ENCODE measurements at places on chromosomes 11 and 22. TPM values are rescaled to one million over a fixed set of nuclear protein-coding genes. Genes with fewer than 3 reads are reported as not detected.

- DNase-seq, result no peak
Measured at GRCh38 chr11:47148903-47149531, 27.7 kb downstream of the ARFGAP2 start.

DNA sequence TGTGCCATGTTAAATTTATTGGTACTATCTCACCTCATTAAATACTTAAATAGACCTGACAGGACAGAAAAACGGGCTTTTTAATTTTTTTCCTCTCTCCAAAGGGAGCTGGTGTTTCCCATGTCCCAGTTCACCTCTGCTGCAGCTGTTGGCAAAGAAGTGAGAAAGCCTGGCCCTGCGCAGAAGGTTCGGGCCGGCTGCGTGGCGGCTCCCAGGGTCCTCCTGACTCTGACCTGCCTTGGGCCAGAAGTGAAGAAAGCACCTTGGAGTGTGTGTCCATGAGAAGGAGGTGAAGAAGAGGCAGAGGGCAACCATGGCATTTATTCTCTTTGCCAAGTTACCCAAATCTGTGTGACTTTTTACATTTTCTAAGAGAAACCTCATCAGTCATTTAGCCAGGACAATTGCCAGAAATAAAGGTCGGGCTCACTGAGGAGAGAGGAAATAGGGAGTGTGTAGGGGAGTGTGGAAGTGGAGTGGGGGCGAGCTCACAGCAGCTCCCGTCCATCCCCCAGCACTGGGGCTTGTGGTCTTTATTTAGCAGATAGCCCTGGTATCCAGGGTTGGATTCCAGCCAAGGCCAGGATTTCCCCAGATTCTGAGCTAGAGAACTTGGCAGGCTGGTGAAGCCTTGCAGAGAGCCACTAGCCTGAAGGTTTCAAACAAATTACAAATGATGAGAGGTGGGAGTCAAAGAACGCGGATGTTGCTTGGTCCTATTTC, 102.4 kb upstream of the CADM1 start:
- DNase-seq, result no peak

- no peak for DNase-seq
Measured at GRCh38 chr11:66015454-66015881, 3.7 kb downstream of the CST6 start.

- DNase-seq, result no peak
Measured at GRCh38 chr22:46237453-46238124, 12.5 kb downstream of the CDPF1 start.

DNA sequence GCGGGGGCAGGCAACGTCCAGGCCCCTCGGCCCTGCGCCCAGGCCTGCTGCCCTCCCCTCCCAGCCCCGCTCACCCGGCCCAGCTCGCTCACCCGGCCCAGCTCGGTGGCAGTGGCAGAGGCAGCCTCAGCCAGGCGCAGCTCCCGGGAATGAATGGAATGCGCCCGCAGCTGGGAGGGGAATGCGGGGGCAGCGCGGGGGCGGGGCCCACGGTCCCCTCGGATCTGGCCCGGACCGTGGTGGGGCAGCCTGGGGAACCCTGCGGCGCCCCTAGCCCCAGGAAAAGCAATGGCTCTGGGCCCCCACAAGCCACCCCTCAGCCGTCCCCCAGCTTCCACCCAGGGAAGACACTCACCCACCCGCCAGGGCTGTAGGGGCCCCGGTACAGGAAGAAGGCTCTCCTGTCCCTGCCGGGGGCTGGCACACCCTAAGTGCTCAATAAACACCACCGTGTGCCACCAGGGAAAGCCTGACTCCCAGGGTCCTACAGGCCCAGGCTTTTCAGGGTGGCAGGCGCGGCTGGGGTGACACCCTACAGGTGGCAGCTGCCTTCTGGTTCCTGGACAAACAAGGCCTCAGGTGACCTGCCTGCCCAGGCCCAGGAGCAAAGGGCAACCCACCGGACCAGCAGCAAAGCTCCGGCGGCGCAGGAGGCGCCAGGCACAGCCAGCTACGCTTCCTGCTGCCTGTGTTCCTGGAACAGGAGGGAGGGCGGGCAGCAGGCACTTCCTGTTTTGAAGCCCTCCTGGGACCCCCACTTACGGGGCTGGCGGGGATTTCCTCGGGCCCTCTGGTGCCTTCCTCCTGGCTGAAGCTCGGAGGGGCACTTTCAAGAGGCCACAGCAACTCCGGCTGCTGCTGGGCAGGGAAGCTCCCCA, 13.8 kb downstream of the PLXNB2 start:
- peak; percentile 56 for DNase-seq

- DNase-seq, result no peak
Measured at GRCh38 chr22:35431483-35432227, 31.7 kb downstream of the MCM5 start.

DNA sequence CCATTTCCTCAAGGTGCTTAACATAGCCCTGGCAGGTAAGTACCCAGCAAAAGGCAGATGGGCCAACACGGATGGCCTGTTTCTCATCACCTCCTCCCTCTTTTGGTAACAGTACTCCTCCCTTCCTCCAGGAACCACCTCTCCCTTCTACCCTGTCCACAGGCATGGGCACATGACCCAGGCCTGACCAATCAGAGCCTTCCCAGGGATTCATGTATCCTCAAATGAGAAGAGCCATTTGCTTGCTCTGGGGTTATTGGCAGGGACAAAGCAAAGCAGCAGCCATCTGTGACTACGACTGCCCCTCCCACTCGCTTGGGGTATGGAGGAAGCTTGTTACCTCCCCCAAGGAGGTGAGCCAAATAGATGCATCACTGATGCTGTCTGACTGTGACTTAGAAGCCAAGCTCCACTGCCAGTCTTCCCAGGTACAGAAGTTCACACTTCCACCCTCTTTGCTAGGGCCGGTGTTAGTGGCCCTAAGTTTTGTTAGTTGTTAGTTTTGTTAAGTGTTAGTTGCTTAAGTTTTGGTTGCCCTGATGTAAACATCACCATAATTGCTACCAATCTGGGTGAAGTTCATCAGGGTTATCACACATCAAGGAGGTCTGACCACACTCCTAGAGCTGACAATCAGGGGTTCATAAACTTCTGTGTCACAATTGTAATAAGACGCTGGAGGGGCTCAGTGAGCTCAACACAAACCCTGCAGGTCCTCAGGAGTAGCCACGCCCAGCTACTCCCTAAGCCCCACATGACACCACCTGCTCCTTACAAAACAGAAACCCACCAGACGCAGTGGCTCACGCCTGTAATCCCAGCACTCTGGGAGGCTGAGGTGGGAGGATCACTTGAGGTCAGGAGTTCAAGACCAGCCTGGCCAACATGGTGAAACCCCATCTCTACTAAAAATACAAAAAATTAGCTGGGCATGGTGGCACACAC, 57.3 kb downstream of the ARFGAP3 start:
- no peak for DNase-seq

DNA sequence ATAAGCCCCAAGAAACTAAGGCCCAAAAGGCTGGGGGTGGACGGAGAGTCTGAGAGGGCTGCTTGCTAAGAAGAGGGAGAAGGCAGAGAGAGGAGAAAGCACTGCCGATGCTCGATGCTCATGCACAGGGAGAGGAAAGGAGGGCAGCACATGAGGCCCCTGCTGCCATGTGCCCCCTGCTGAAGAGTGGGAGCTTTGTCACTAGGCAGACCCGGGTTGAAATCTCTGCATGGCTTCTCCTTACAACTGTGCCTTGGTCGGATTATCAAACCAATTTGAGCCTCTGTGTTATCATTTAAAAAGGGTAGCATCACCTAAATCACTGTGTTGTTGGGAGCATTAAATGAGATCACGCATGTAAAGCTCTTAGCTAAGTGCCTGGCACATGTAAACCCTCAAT, 330.5 kb downstream of the NXPE2 start:
- DNase-seq, result no peak

DNA sequence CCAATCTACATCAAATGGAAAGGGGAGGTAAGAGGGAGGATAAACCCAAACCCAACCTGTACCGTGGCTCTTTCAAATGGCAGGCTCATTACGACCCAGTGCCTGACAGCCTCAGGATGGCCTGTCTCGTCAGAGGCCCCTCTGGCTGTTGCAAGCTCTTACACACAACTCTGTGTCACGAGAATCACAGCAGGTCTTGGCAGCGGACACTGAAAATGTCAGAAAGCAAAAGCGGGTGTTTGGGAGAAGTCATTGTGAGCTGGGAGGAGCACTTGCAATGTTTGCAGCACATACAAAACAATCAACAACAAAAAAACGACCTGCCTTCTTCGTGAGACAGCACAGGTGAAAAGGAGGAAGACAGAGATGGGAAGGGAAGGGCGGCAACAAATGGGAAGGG, 248.1 kb downstream of the OPCML start:
- DNase-seq, result no peak

- no peak for DNase-seq
Measured at GRCh38 chr11:86987679-86988078, 32.5 kb upstream of the FZD4 start.

DNA sequence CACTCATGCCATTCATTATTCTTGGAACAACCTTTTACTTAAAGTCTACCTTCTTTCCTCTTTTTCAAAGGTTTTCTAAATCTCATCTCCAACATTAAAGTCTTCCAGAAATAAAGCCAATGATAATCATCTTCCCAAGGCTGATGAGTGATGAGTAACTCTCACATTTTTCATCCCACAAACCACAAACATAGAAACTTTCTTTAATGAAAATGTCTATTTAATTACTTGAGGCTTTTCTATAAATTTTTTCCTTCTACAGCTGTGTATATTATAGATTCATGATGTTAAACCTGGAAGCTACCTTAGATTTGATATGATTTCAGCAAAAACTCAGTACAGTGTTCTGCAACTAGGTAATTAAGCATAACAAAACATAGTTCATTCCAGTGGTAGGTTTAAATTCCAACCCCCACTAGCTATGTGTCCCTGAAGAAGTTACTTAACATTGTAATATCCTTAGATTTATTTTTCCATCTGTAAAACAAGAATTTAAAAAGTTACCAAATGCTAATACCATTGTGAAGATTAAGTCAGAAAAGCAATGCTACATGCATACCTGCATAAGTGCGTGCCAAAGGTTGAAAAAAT, 845.4 kb downstream of the KCNA4 start:
- DNase-seq, result no peak

DNA sequence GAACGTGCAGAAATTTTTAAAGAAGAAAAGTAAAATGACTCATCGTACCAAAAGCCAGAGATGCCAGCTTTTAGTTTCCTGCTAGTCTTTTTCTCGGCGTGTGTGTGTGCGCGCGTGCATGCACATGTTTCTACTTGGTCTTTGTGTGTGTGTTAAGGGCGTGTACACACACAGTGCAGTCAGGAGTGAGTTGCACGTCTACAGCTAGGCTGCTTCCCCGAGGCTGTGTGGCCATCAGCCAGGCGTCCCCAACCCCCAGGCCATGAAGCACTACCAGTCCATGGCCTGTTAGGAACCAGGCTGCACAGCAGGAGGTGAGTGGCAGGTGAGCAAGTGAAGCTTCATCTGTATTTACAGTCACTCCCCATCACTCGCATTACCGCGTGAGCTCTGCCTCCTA, 36.4 kb downstream of the KCNQ1 start:
- DNase-seq, result no peak

GRCh38 chr11:112858289-112859023, 102.8 kb upstream of the NCAM1 start:
- no peak for DNase-seq

- DNase-seq, result no peak
Measured at GRCh38 chr11:67436459-67437081, 912 bp downstream of the PTPRCAP start.

- DNase-seq, result no peak
Measured at GRCh38 chr11:12372111-12372510, 5.3 kb upstream of the PARVA start.

DNA sequence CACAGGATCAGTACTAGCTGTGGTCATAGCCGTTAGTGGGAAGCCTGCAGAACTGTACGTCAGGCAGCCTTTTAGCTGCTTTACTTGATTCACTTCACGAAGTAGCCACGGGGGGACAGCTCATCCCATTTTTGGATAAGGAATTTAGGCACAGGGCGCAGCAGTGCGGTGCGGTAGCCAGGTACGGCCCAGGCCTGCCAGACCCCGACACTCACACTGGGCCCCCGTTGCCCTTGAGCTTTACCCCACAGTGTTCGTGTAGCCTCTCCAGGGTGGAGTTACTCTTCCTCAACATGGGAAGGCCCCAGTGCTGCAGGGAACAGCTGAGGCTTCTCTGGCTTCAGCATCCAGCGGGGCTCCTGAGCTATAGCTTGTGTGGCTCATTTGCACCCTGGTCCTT, 59.4 kb downstream of the SBF1 start:
- DNase-seq, result no peak

DNA sequence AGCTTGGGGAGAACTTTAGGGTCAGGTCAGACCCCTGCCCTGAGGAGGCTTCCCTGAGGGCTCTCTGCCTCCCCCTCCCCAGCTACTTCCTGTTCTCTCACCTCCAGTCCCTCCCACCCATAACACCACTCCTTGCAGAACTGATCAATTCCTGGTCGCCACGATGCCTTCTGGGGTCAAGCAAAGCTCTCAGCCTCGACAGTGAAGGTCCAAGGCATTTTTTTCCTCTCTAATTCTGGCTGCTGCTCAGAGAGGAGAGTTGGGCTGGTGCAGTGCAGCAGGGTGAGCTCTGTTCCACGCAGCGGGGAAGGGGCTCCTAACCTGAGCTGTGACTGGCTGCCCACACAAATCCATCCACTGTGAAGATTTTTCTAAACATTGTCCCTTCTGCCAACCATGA, 628.4 kb downstream of the BRD1 start:
- DNase-seq, result no peak

- no peak for DNase-seq
Measured at GRCh38 chr11:83982825-83983224, 696.7 kb upstream of the CCDC90B start.

DNA sequence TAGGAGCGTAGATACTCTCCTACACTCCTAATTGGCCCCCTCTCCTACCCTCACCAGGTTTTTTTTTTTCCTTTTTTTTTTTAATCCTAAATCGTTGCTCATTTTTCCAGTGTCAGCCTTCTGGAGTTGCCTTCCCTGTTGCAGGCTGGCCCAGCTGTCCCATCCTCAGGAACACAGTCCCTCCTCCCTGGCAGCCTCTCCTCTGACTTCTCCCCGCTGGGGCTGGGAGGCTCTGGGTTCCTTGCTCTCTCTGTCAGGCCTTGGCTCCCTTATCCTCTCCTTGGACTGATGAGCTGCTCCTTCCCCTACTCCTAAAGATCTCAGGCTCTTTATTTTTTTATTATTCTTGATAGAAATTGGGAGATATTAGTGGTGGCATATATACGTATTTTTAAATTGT, 62.2 kb downstream of the PKNOX2 start:
- DNase-seq, result no peak

DNA sequence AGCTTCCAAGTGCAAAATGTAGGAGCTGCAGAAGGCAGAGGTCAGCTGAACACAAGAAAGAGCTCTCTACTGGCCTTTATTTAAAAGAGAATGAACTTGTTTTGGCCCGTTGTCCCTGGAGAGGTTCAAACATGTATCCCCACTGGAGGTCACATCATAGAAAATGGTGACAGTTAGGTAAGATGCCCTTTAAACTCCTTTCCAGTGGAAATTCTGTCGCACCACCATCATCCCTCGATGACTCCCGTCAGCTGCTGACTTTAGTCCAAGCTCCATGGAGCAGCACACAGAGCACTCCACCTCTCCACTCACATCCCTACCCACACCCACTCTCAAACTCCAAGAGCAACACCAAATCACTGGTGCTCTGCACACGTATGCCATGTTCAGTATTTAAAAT, 15.2 kb upstream of the P4HA3 start:
- DNase-seq, result no peak

OR10A2 gene
- total RNA-seq, result not detected

OTOG gene
- not detected for total RNA-seq

FERMT3 gene
- total RNA-seq, result 47.2 TPM

LRRC74B gene
- total RNA-seq, result not detected

ZBTB16 gene
- 8.9 TPM for total RNA-seq

MISFA gene
- total RNA-seq, result not detected

ACR gene
- 0.17 TPM for total RNA-seq

NTM gene
- 0.08 TPM for total RNA-seq

MEI1 gene
- 0.33 TPM for total RNA-seq

NRIP3 gene
- total RNA-seq, result under 0.01 TPM

KRTAP5-1 gene
- not detected for total RNA-seq

RCOR2 gene
- total RNA-seq, result 0.19 TPM

Data from liver (tissue), 10 donors.